ENCODE measurements at places on chromosomes 11 and 22. TPM values are rescaled to one million over a fixed set of nuclear protein-coding genes. Genes with fewer than 3 reads are reported as not detected.

Gene MMP12
- not detected for total RNA-seq

Gene PRDM10
- total RNA-seq, result 28.1 TPM

Gene NXPE4
- not detected for total RNA-seq

Gene IFITM10
- total RNA-seq, result 1.8 TPM

Gene CLTCL1
- total RNA-seq, result 3.3 TPM

Gene TRIM49
- total RNA-seq, result not detected

Gene SF3B2
- total RNA-seq, result 246 TPM

All from activated naive CD4-positive, alpha-beta T cell treated with anti-CD3 and anti-CD28 coated beads, Interleukin-2, amount 50 U/mL, for 72 hours (primary cell).